Stimulated activated CD4-positive, alpha-beta T cell treated with anti-CD3 and anti-CD28 coated beads, TNF-alpha, amount 100 ng/mL, for 4 hours (primary cell): ENCODE measurements at places on chromosomes 16 and 17.

DNA sequence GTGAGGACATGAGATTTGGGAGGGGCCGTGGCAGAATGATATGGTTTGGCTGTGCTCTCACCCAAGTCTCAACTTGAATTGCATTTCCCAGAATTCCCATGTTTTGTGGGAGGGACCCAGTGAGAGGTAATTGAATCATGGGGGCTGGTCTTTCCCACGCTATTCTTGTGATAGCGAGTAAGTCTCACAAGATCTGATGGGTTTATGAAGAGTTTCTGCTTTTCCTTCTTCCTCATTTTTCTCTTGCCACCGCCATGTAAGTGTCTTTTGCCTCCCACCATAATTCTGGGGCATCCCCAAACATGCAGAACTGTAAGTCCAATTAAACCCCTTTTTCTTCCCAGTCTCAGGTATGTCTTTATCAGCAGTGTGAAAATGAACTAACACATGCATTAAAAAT, 40.6 kb downstream of the CCT6B start:
- DNase-seq: no peak

- DNase-seq: no peak
These were observed 447.3 kb downstream of the HS3ST3B1 start for GRCh38 chr17:14748036-14748710.

- DNase-seq: no peak
These were observed 54.5 kb upstream of the MRC2 start for GRCh38 chr17:62572888-62573401.

DNA sequence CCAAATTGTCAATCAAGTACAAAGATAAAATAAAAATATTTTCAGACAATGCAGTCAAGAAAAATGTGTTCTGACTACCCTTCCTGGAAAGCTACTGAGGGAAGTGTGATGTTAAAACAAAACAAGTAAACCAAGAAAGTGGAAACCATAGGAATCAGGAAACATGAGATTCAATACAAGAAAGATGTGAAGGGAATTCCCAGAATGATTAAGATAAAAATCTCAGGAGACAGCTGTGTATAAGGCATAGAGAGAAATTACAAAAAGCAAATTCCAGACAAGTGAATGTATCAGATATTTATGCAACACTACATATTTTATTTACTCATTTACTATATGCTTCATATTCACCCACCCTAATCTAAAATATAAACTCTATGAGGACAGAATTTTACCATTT, 32.2 kb downstream of the TRIM37 start:
- DNase-seq: no peak

GRCh38 chr17:70366386-70366785, 197.1 kb downstream of the KCNJ2 start:
- DNase-seq: no peak

- no peak for DNase-seq
These were observed 17.4 kb upstream of the OR1F1 start for GRCh38 chr16:3170440-3171180.

GRCh38 chr16:797120-797420, 3.5 kb downstream of the GNG13 start:
- DNase-seq: no peak

- no peak for DNase-seq
These were observed 4.2 kb upstream of the GPRC5B start for GRCh38 chr16:19888834-19889233.

DNA sequence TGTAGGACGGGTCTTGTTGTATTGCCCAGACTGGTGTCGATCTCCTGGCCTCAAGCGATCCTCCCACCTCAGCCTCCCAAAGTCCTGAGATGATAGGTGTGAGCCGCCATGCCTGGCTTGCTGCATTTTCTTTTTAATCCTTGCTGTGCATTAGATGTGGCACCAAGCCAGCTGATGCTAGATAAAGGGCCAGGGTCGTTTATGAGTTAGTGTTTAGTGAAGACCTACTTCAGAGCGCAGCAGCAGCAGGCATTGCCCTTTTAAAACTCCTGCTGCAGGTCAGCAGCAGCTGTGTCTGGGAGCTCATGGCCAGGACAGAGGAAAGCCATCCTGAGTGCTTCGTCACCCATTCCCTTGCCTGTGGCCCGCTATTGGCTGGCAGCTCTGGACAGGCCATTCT, 237.3 kb downstream of the CCDC182 start:
- no peak for DNase-seq

DNA sequence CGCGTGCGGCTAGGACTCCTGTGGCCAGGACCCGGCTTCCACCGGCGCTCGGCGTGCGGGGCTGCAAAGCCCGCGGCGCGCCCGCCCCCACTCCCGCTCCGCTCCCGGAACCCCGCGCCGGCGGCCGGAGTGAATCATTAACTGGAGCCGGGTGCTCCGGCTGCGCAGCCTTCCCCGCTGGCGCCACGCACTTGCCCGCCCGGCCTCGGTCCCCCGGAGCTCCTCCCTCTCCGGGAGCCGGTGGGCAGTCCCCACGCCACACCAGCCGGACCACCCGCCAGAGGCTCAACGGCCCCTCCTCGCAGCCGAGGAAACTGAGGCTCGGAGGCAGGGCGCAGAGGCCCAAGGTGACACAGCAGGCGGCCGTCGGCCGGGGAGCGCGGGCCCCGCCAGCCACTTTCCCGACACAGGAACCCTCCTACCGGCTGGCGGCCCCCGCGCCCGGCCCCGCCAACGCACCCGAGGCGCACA, 580 bp downstream of the BCAR1 start:
- no peak for DNase-seq

DNA sequence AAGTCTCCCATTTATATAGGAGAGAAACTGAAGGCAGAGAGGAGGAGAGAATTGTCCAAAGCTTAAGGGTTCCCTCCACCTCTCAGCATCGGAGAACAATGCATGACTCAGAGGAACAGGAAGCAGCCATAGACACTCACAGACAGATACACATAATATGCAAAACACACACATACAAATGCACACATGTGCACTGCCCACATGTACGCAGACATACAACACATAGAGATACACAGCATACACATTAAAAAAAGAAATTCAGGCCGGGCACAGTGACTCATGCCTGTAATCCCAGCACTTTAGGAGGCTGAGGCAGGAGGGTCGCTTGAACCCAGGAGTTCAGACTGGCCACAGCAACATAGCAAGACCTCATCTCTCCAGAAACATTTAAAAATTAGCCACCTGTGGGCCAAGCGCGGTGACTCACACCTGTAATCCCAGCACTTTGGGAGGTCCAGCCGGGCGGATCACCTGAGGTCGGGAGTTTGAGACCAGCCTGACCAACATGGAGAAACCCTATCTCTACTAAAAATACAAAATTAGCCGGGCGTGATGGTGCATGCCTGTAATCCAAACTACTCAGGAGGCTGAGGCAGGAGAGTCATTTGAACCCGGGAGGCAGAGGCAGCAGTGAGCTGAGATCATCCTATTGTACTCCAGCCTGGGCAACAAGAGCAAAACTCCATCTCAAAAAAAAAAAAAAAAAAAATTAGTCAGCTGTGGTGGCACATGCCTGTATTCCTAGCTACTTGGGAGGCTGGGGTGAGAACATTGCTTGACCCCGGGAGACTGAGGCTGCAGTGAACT, 11.3 kb downstream of the ERAL1 start:
- no peak for DNase-seq

GRCh38 chr16:11913425-11914079, 2.2 kb downstream of the GSPT1 start:
- no peak for DNase-seq

GRCh38 chr16:27867122-27868110, 196.1 kb downstream of the GSG1L start:
- DNase-seq: peak; percentile 5

DNA sequence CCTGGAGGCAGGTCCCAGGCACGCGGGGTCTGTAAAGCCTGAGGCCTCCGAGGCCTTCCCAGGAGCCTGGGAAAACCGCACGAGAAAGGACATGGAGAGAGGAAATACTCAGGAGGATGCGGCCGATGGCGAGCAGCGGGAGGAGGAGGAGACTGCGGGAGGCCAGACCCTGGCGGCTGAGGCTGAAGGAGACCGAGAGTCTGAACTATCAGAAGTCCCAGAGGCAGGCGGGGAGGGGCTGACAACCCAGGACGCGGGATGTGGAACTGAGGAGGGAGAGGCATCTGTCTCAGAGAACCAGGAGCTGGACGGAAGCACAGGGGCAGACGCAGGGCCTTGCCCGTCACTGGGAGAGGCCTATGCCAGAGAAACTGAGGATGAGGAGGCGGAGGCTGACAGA, 2.4 kb downstream of the APOBR start:
- no peak for DNase-seq

DNA sequence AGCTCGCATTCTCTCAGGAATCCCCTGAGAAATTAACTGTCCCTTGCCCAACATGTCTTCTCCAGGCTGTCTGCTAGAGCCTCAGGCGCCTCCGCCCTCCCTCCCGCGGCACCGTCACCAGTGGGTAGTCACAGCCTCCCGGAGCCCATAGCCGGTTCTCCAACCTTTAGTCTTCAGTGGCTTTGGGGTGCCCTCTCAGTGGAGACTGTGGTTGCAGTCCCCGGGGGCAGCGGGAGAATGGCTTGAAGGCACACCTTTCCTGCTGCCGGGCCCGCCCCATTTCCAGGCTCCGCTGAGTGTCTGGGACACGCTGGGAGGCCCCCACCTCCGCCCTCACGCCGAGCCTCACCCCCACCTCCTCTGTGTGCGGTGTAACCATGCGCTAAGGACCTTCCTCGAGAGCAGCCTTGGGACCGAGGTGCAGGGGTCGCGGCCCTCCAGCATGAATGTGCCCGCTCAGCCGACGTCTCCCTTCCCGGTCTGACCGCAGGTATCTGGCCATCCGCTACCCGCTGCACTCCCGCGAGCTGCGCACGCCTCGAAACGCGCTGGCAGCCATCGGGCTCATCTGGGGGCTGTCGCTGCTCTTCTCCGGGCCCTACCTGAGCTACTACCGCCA, 1.7 kb downstream of the GALR2 start:
- no peak for DNase-seq

- no peak for DNase-seq
These were observed 333.1 kb upstream of the GOT2 start for GRCh38 chr16:59067205-59067604.

DNA sequence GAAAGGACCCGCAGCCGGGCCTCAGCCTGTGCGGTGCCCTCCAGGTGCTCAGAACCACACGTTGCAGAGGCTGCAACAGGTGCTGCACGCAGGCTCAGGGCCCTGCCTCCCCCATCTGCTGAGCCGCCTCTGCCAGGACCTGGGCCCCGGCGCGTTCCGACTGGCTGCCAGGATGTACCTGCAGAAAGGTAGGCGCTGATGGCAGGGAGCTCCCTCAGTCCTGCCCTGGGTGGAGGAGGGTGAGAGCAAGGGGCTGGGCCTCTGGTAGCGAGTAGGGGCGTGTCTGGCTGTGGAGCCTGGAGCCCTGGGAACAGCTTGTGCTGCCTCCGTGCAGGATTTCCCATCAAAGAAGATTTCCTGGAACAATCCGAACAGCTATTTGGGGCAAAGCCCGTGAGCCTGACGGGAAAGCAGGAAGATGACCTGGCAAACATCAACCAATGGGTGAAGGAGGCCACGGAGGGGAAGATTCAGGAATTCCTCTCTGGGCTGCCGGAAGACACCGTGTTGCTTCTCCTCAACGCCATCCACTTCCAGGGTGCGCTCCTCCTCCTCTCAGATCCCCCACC, 4.4 kb downstream of the SERPINF2 start:
- DNase-seq: no peak

GRCh38 chr16:78562111-78562510, 462.7 kb downstream of the WWOX start:
- no peak for DNase-seq

DNA sequence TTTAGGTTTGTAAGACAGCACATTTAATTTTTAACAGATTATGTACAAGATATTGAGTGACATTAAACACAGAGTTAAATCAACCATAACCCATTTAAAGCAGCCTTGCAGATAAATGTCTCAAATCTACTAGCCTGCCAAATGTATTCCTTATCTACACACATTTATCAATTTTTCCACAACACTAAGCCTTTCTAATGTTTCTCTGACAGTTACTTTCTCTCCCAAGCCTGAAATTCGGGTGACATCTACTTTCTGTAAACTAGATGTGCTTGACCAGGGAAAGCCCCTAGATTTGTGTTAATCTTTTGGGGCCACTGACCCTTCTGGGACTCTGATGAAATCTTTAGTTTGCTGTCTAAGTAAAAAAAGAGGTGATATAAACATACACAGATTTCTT, 69.0 kb downstream of the CDH13 start:
- no peak for DNase-seq

DNA sequence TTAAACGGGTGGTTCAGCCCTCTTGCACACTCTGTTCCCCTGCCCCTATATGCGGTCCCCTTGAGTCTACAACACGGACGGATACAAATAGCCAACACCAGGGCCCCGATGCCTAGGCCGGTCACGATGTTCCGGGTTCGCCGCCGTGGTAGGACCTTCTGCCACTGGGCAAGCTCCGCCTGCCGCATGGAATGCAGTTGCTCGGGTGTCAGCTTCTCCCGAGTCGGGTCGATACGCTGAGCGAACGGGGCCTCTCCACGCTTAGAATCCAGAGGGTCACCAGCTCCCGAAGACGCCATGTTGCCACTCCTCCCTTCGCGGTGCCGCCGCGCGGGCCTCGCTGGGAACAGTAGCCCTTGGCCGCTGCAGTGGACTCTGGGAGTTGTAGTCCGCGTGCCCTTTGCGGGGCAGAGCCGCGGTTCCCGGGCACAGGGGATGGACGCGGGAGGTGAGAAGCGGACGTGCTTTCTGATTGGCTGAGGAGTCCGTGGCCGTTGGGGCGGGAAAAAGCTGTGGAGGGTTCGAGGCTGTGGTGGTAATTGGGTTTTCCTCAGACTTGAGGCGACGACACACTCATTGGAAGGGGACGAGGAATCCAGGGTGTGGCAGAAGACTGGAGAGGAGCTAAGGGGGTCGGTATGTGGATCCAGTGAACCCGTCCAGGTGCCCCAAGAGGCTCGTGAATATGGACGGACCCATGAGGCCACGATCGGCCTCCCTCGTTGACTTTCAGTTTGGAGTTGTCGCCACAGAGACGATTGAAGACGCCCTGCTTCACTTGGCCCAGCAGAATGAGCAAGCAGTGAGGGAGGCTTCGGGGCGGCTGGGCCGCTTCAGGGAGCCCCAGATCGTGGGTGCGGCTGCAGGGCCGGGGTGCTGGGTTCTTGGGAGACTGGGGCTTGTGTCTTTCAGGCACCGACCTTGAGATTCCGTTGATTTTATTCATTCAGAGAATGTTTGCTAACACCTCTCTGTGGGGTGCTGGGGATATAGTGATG, at the start of the genes CNTD1 and COA3:
Gene CNTD1 (plus strand): TSS at position 479 of the 998 bp plus-strand sequence. CDS start 207 bp downstream, at position 686.
Gene COA3 (minus strand): TSS at position 322 of the 998 bp plus-strand sequence. CDS start 23 bp downstream, at position 299.
- peak; percentile 60 for DNase-seq

DNA sequence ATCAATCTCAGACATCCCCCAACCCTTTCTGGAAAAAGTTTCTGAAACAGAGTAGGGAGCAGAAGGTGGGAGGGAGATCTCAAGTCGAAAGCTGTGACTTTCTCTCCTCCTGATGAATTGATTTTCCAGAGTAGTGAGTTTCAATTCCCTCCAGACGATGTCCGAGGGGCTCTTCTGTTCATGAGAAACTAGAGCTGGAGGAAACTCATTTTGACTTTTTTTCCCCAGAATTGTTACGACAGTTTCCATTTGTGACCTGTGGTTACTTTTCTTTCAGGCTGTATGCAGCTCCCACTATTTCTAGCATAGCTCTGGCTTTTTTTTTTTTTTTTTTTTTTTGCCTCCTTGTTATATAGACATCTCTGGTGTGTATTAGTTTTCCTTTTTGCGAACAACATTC, 422.1 kb upstream of the SALL1 start:
- no peak for DNase-seq

GRCh38 chr17:45391918-45392317, 40.8 kb downstream of the ARHGAP27 start:
- DNase-seq: no peak

GRCh38 chr16:63922560-63922959, 1199.3 kb downstream of the CDH11 start:
- no peak for DNase-seq
